Activated CD4-positive, CD25-positive, alpha-beta regulatory T cell treated with anti-CD3 and anti-CD28 coated beads, Interleukin-2, amount 50 U/mL, for 24 hours (primary cell): ENCODE measurements at places on chromosomes 1 and 21.

GRCh38 chr1:57831624-57832023 lies 407.8 kb upstream of the DAB1 start:
- ATAC-seq: no peak

DNA sequence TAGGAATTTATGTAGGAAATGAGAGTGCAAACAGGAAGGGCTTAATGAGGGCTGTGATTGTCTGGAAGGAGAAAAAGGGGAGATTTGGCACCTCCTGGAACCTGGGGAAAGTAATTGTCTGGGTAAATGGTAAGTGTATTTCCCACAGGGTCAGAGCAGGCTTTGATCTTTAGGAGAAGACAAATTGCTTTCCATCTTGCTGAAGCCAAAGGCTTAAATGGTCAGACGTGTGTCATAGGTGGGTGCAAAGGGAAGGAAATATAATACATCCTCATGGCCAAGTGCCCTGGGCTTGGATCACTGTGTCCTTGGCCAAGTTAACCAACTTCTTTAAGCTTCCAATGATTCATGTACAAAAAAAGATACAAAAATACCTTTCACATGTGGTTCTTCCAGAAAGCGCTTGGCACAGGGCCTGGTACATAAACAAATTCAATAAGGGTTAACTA lies 1.3 kb upstream of the DUSP23 start:
- ATAC-seq: no peak

DNA sequence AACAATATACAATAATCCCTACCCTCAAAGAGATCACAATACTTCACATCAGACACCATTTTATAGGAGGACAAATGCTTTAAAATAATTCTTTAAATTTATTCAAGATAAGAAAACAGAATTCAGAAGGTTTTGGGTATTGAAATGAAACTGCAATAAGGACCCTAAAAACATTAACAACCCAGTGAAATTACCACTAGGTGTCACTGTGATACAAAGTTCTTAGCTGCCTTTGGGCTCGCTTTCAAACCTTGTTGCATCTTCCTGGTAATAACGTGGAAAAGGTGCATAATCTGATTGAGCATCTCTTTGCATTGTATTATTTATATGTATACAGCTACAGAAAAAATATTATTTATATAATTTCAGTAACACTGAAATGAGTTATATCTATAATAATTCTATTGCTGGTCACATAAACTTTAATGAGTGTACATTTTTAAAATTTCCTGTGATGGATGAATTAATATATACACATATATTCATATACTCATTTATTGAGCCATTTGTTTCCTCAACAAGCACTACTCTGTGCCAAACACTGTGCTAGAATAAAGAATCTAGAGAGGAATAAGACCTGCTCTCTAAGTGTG lies 185.2 kb downstream of the FAF1 start:
- no peak for ATAC-seq

GRCh38 chr1:175554586-175554985 lies 188.8 kb downstream of the TNR start:
- no peak for ATAC-seq

- no peak for ATAC-seq
Measured at GRCh38 chr1:54842963-54843362, 41.8 kb upstream of the TTC22 start.

- ATAC-seq: no peak
Measured at GRCh38 chr1:24594328-24594598, 38.4 kb downstream of the NCMAP start.

DNA sequence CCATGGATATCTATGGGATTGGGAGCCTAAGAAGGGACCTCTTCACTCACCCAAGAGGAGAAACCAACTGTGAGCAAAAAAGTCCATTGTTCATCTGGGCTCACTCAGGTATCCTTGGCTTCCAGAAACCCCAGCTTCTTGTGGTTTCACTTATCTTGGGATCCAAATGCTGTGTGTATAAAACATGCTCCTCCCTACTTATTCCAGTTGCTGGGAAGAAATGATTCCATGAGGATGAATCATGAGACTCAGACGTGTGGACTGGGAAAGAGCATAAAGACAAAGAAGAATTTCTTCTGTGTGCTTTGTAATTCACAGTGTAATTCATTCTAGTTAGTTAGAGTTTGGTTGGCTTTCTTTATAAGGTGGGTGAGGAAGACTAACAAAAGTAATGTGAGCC lies 283.7 kb downstream of the ZNF648 start:
- ATAC-seq: no peak
